ENCODE measurements at places on chromosomes 1 and 21. TPM values are rescaled to one million over a fixed set of nuclear protein-coding genes. Genes with fewer than 3 reads are reported as not detected.

ZSWIM5 gene
- 4.1 TPM for total RNA-seq

TMEM79 gene
- total RNA-seq = 3.3 TPM

SASS6 gene
- 2.4 TPM for total RNA-seq

KCNH1 gene
- not detected for total RNA-seq

AUNIP gene
- not detected for total RNA-seq

- H3K4me3 ChIP-seq = no peak overlapping the region
- no peak for DNase-seq
- H3K27ac ChIP-seq = no peak overlapping the region
- no peaks in the 10 kb centered on the region for H3K27me3 ChIP-seq
Measured at GRCh38 chr1:13786541-13786940, 86.6 kb downstream of the PRDM2 start.

GRCh38 chr1:85134583-85135391 lies 66.0 kb downstream of the SYDE2 start:
- H3K36me3 ChIP-seq = no peaks in the 10 kb centered on the region
- peak; percentile 70 for DNase-seq
- no peaks in the 10 kb centered on the region for H3K27me3 ChIP-seq
- peak overlapping the region; percentile 73 for H3K27ac ChIP-seq

DNA sequence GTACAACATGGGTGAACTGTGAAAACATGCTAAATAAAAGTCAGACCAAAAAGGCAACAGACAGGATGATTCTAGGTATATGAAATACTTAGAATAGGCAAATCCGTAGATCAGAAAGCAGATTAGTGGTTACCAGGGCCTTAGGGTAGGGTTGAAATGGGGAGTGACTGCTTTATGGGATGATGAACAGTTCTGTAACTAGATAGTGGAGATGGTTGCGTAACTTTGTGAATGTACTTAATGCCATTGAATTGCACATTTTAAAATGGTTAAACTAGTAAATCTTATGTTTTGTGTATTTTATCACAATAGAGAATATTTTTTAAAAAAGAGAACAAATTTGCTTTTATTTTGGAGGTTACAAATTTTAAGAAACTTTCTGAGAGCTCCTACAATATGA lies 17.4 kb downstream of the ZNF326 start:
- H3K27ac ChIP-seq = no peak overlapping the region
- no peaks in the 10 kb centered on the region for H3K4me1 ChIP-seq
- no peak overlapping the region for H3K4me3 ChIP-seq
- H3K36me3 ChIP-seq = peaks cover 81% of the 10 kb centered on the region
- H3K27me3 ChIP-seq = no peaks in the 10 kb centered on the region

DNA sequence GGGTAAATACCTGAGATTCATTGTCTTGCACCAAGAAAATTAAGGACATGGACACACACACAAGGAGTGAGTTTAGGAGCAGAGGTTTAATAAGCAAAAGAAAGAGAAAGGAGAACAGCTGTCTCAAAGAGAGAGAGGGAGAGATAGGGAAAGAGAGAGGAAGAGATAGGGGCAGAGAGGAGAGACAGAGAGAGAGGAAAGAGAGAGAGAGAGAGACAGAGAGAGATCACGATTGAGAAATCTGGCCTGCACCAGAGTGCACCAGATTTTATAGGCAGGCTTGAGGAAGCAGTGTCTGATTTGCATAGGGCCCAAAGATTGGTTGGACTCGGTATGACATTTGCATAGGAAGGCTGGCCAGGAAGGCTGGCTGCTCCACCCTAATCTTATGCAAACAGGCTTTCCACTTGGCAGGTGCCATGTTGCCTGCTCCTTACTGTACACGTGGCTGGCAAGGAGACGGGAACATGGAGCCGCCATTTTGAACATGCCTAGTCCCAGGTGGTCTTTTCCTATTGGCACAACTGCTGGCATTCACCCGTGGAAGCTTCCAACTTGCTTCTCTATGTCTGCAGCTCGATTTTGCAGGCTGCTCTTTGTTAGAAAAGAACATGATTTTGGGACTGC lies 419.9 kb downstream of the ZP4 start:
- no peak for DNase-seq
- H3K4me3 ChIP-seq = no peak overlapping the region
- H3K4me1 ChIP-seq = no peaks in the 10 kb centered on the region
- no peaks in the 10 kb centered on the region for H3K27me3 ChIP-seq
- H3K27ac ChIP-seq = no peak overlapping the region
- H3K36me3 ChIP-seq = no peaks in the 10 kb centered on the region

- H3K27me3 ChIP-seq = no peaks in the 10 kb centered on the region
- DNase-seq = no peak
- H3K36me3 ChIP-seq = no peaks in the 10 kb centered on the region
- H3K4me3 ChIP-seq = no peak overlapping the region
- H3K4me1 ChIP-seq = peaks cover 17% of the 10 kb centered on the region
Measured at GRCh38 chr1:25504706-25505595, 38.5 kb upstream of the LDLRAP1 start.

- no peak overlapping the region for H3K4me3 ChIP-seq
- H3K4me1 ChIP-seq = peaks cover 15% of the 10 kb centered on the region
- H3K27me3 ChIP-seq = no peaks in the 10 kb centered on the region
- no peak for DNase-seq
- peaks cover 16% of the 10 kb centered on the region for H3K36me3 ChIP-seq
Measured at GRCh38 chr1:26790551-26790953, 2.8 kb downstream of the PIGV start.

DNA sequence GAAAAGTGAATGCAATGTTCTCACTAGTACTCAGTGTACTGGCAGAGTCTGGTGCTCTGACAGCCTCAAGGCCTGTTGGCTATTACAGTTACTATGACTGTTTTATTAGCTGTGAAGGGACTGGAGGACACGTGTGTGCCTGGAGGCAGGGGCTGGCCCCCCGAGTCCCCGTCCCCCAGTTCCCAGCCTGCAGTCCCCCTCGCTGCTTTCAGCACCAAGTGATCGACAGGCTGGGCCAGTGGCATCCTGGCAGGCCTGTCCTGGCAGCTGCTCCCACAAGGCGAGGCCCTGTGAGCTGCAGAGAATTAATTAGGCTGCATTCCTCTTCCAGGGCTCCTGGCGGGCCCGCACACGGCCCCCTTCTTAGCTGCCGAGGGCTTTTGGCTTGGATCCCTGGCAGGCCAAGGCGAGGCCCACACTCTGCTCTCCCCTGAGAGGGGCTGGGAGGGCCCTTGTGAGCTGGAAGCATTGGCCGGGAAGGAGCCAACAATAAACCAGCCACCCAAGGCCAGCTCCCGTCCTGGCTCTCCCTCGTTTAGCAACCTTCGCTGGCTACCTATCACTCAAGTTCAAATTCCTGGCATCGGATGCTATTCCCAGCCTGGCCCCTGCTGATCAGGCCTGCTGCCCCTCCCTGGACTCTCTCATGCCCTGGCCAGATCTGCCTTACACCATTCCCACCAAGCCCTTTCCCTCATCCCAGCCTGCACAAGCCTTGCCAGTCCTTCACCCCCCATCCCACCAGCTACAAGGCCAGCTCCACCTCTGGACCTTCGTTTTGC lies 9.8 kb downstream of the EDN2 start:
- H3K36me3 ChIP-seq = no peaks in the 10 kb centered on the region
- H3K4me3 ChIP-seq = no peak overlapping the region
- peaks cover 26% of the 10 kb centered on the region for H3K4me1 ChIP-seq
- DNase-seq = peak; percentile 78

- no peak overlapping the region for H3K4me3 ChIP-seq
- peaks cover 9% of the 10 kb centered on the region for H3K36me3 ChIP-seq
- no peaks in the 10 kb centered on the region for H3K27me3 ChIP-seq
- no peak for DNase-seq
- peak overlapping the region; percentile 17 for H3K27ac ChIP-seq
Measured at GRCh38 chr1:28898405-28898881, 15.9 kb upstream of the EPB41 start.

- H3K4me1 ChIP-seq = no peaks in the 10 kb centered on the region
- no peak overlapping the region for H3K4me3 ChIP-seq
Measured at GRCh38 chr1:242842094-242842493, 317.6 kb upstream of the PLD5 start.

DNA sequence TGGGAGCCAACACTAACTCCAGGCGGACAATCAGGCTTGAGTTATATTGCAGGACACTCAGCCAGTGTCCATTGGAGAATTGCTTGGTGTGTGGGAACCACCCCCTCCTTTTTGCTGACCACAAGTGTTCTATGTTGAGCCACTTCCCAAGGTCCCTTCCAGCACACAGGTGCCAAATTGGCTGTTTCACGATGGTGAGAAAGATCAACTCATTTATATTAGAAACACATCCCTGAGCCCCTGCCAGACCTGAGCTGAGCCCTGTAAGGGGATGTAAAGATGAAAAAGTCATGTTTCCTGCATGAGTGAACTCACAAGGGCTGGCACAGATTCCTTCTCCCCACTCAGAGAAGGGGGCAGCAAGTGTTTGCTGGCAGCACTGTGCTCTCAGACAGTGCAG lies 96.5 kb downstream of the KCNN3 start:
- no peaks in the 10 kb centered on the region for H3K36me3 ChIP-seq
- H3K4me1 ChIP-seq = no peaks in the 10 kb centered on the region
- H3K4me3 ChIP-seq = no peak overlapping the region
- H3K27me3 ChIP-seq = no peaks in the 10 kb centered on the region

- H3K4me1 ChIP-seq = peaks cover under 1% of the 10 kb centered on the region
- H3K4me3 ChIP-seq = no peak overlapping the region
- DNase-seq = no peak
Measured at GRCh38 chr1:59261537-59261936, 35.4 kb upstream of the FGGY start.

DNA sequence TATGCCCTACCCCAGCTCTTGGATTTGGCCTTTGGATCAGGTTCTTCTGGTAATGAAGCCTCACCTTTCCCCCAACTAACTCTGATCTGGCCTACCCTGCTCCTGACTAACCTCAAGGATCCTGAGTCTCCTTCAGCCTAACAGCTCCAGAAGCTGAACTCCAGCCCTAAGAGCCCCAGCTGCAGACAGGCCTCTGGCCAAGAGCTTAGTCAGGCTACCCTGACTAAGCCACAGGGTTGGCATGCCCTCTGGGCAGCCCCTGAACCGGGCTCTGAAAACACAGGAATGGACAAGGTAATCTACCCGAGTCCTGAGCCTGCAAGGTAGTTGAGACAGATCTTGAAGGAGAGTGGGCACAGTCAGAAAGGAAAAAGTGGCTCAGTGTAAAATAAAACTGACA lies 29.4 kb downstream of the COA7 start:
- H3K4me1 ChIP-seq = no peaks in the 10 kb centered on the region
- no peak overlapping the region for H3K4me3 ChIP-seq
- no peak for DNase-seq
- no peak overlapping the region for H3K27ac ChIP-seq
- H3K36me3 ChIP-seq = no peaks in the 10 kb centered on the region

- peaks cover 21% of the 10 kb centered on the region for H3K36me3 ChIP-seq
- H3K4me3 ChIP-seq = no peak overlapping the region
- no peak for DNase-seq
- no peak overlapping the region for H3K27ac ChIP-seq
- no peaks in the 10 kb centered on the region for H3K27me3 ChIP-seq
- H3K4me1 ChIP-seq = no peaks in the 10 kb centered on the region
Measured at GRCh38 chr1:63547621-63548294, 24.4 kb downstream of the EFCAB7 start.

- no peak overlapping the region for H3K4me3 ChIP-seq
- no peaks in the 10 kb centered on the region for H3K27me3 ChIP-seq
- DNase-seq = no peak
- H3K4me1 ChIP-seq = no peaks in the 10 kb centered on the region
Measured at GRCh38 chr21:17507591-17507990, 5.3 kb upstream of the CXADR start.

DNA sequence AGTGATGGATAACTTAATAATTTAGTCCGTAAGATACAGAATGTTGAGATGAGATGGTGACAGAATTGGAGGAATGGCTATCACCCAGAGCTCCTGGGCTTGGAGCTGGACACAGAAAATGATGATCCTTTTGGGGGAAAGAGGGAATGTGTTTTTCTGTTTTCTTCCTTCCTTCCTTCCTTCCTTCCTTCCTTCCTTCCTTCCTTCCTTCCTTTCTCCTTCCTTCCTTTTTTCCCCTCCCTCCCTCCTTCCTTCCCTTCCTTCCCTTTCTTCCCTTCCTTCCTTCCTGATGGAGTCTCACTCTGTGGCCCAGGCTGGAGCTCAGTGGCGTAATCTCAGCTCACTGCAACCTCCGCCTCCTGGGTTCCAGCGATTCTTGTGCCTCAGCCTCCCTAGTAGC lies 2.8 kb upstream of the GPR137B start:
- H3K4me1 ChIP-seq = peaks cover 9% of the 10 kb centered on the region
- no peak overlapping the region for H3K27ac ChIP-seq
- no peak overlapping the region for H3K4me3 ChIP-seq
- H3K27me3 ChIP-seq = no peaks in the 10 kb centered on the region
- no peak for DNase-seq
- H3K36me3 ChIP-seq = no peaks in the 10 kb centered on the region

DNA sequence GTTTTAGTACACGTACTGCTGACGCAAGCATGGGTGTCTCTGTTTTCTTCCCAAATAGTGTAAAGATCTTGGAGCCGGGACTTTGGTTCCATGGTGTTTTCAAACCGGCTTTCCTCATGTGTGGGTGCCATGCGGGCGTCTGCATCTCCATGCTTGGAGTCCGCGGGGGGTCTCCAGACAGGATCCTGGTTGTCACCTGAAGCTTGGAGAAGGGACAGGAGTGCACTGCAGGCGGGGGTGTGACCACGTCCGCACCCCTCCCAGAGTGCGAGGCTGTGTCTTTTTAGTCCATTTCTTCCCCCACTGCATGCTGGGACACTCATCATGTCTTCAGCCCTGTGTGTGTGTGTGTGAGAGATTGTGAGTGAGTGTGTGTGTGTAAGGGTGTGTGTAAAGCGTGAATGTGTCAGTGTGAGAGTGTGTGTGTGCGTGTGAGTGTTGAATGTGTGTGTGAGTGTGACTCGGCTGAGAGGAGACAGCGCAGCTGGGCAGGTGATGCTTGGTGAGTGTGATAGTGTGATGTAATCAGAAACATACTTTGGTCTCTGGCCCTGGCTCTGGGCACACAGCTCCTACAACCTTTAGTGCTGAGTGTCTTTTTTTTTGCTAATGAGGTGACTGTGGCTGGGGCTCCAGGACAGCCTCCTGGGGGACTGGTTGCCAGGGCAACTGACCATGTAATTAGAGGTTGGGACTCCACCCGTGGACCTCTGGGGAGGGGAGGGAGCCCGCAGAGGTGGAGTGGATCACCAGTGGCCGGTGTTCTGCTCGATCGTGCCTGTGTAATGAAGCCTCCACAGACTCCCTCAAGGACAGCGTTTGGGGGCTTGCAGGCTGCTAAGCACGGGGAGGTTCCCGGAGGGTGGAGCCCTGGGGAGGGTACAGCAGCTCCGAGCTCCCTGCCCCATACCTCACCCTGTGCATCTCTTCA lies 55.1 kb downstream of the AGPAT3 start:
- H3K4me3 ChIP-seq = no peak overlapping the region
- no peak for DNase-seq
- no peak overlapping the region for H3K27ac ChIP-seq
- H3K4me1 ChIP-seq = peaks cover 6% of the 10 kb centered on the region

GRCh38 chr1:26998429-26999300 lies 5.2 kb downstream of the TRNP1 start:
- peaks cover 52% of the 10 kb centered on the region for H3K4me1 ChIP-seq
- peak overlapping the region; percentile 67 for H3K27ac ChIP-seq
- no peaks in the 10 kb centered on the region for H3K36me3 ChIP-seq
- peaks cover 12% of the 10 kb centered on the region for H3K27me3 ChIP-seq
- no peak for DNase-seq

GRCh38 chr1:36503159-36503558 lies 20.4 kb upstream of the CSF3R start:
- no peak for DNase-seq
- no peaks in the 10 kb centered on the region for H3K4me1 ChIP-seq
- H3K4me3 ChIP-seq = no peak overlapping the region

Measured in upper lobe of right lung (tissue), 1 donor.